DND-41 (cell line): ENCODE measurements at places on chromosomes 5 and 9.

DNA sequence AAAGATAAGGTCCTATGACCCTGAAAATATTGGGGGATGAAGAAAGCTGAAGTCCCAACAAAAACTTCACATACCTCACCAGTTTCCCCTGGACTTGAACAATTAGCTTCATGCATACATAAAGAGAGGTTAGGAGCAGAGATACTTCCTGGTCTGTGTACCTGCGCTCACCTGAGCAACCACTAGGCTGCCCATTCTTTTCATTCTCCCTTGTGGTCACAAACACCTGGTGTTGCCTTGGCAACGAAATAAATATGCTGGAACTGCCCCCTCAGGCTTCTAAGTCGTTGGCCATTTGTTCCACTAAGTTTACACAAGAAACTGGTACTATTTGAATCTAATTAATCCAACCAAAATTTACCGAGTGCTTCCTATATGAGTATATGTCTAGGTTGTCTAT, 18.1 kb downstream of the OTP start:
- no peak for DNase-seq

- DNase-seq = no peak
Measured at GRCh38 chr9:119420231-119420630, 51.0 kb upstream of the BRINP1 start.

GRCh38 chr5:93893075-93893474, 151.7 kb upstream of the POU5F2 start:
- no peak for DNase-seq

- DNase-seq = no peak
Measured at GRCh38 chr9:83239747-83240146, 176.8 kb upstream of the RASEF start.

GRCh38 chr5:135058331-135058732, 24.3 kb upstream of the PITX1 start:
- no peak for DNase-seq

GRCh38 chr5:98768160-98768959, 5.1 kb upstream of the RGMB start:
- peak; percentile 42 for DNase-seq

- DNase-seq = no peak
Measured at GRCh38 chr5:31630931-31631330, 8.0 kb upstream of the PDZD2 start.

DNA sequence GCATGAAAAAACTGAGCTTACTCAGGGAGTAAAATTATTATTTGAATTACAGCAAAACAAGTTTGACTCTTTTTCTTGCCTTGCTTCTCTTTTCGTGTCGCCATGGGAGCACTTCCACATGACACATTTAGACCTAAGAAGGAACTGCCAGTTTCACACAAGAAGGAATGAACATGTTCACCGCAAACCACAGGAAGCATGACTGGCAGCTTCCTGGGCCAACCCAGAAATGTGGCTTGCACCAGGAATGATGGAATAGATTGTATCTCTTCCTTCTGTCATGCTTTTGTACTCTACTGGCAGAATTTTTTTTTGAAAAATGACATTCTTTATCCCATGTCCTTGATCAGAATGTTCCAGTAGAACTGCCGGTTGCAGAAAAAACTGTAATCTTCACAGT, 32.9 kb upstream of the MAN2A1 start:
- DNase-seq = peak; percentile 86

DNA sequence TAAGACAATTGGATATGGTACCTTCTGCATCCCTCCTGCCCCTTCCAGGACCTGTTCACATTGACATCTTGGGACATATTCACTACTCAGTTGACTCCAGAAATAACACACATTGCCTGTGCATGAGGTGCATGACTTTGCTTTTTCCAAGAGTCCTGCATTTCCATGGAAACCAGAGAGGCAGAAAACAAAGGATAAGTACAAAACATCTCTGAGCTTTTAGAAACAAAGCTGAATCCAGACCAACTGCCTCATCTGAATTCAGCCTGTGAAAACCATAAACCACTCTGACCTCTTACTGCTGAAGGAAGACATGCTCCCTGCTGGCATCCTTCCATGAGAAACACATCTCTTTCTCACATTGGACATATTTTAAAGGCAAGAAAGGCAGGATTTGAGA, 695.1 kb downstream of the TAF11L14 start:
- no peak for DNase-seq

DNA sequence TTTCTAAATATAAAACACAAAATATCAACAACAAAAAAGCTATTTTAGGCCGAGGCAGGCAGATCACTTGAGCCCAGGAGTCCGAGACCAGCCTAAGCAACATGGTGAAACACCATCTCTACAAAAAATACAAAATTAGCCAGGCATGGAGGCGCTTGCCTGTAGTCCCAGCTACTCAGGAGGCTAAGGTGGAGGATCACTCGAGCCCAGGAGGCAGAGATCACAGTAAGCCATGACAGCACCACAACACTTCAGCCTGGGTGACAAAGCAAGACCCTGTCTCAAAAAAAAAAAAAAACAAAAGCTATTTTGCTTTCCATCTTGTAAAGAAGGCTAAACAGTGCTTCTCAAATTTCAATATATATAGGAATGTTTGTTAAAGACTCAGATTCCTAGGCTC, 11.3 kb downstream of the C5orf15 start:
- DNase-seq = no peak

DNA sequence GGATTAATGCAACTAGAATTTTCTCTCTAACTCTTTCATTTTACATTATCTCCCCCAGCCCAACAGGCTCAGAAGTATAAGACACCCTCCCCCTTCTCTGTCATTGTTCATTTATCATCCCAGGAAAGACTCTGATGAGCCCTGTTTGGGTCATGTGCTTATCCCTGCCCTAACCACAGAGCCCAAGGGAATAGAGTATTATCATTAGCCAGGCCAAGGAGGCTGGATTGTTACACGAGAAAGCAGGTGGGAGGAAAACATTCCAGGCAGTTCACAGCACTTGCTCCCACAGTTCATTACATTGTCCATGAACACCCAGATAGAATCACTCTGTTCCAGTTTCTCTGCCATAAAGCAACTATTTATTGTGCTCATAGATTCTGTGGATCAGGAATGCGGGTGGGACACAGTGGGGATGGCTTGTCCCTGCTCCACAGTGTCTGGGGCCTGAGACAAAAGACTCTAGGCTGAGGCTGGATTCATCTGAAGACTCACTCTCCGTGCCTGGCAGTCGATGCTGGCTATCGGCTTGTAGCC, 59.5 kb upstream of the TMEM215 start:
- no peak for DNase-seq

GRCh38 chr9:81609782-81610739, 79.3 kb downstream of the TLE1 start:
- peak; percentile 45 for DNase-seq

- DNase-seq = no peak
Measured at GRCh38 chr5:143826951-143827444, 15.0 kb downstream of the HMHB1 start.

GRCh38 chr5:94397508-94397907, 220.9 kb downstream of the KIAA0825 start:
- DNase-seq = no peak

GRCh38 chr5:131164191-131165118, 601 bp downstream of the HINT1 start:
- peak; percentile 73 for DNase-seq

GRCh38 chr5:97508864-97509263, 325.8 kb upstream of the RIOK2 start:
- no peak for DNase-seq
